Kidney capillary endothelial cell (primary cell): ENCODE measurements at places on chromosomes 1 and 21.

DNA sequence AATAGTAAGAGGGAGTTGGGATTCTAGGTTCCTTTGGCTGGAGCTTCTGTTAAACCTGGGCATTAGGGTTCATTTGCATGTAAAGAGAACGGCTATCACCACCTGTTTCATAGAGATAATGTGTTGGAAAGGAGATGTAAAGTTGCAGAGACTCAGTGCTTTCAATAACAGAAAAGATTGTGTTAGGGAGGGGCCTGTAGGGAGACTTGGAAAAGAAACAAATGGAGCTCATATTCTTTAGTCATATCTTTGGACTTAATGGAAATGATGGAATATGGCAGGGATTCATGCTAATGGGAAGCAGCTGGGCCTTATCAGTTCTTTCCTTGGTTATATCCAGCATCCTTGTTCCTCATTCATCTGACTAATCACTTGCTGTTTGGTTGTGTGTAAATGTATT, 144.9 kb downstream of the CD247 start:
- DNase-seq = no peak

DNA sequence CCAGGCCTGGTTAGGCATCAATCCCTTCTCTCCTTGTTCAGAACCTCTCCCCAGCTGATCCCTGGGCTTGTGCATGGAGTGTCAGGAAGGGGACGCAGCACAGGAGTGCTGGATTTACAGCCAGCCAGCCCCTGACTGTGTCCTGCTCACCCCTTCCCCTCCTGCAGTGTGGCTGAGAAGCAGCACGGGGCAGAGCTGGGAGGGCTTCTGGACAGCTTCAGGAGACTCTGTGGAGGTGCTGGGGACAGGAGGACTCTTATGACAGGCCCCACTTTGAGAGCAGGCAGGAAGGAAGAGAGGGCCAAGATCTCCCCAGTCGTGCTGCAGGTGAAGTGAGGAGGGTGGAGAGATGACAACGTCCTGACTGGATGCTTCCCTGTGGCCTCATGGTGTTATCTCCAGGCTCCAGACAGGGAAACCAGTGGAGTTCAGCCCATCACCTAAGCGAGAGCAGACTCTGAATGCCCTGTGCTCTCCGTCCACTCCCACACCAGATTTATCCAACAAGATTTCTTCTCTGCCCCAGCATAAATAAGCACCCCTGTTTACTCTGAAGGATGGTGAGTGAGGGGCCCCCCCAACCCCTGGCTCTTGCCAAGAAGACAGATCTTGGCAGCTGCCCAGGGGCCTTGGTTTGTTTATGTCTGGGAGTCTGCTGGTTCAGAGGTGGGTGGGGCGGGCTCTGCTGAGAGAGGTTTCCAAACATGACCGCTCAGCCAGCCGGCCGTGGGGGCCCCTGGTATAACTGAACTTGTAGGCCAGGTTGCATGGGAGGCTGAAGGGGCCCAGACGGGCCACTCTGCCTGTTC, 21.3 kb downstream of the TMCC2 start:
- no peak for DNase-seq

DNA sequence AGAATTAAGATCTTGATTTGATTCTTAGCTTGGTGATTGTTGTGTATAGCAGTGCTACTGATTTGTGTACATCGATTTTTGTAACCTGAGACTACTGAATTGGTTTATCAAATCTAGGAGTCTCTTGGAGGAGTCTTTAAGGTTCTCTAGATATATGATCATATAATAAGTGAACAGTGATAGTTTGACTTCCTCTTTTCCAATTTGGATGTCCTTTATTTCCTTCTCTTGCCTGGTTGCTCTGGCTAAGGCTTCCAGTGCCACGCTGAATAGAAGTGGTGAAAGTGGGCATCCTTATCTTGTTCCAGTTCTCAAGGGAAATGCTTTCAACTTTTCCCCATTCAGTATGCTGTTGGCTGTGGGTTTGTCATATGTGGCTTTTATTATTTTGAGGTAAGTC, 61.5 kb upstream of the LYST start:
- no peak for DNase-seq

DNA sequence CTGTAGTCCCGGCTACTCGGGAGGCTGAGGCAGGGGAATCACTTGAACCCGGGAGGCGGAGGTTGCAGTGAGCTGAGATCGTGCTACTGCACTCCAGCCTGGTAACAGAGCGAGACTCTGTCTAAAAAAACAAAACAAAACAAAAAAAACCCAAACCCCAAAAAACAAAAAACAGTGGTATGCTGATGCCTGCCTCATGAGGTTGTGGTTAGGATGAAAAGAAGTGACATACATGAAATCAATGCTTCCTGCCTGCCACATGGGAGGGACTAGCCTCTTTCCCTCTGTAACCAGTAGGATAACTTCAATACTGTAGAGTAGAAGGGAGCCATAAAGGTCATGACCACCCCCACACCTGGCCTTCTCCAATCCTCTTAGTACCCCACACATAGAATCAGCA, 55.2 kb downstream of the TENT5C start:
- no peak for DNase-seq

DNA sequence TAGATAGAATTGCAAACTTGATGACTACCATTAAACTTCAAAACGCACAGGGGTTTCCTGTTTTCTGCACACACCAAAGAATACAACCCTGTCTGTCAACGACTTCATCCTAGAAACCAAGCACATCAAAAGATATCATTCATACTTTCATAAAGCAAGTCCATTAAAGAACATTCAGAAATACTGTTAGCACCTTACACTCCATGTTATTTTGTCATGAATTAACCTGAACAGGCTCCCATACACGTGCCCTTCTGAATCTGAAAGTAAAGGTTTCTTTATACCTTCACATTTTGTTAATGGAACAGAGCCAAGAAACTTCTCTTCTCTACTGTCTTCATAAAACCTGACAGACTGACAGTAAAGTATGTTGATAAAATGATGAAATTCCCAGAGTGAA, 46.1 kb downstream of the PUM1 start:
- no peak for DNase-seq

GRCh38 chr1:198713081-198713480, 74.2 kb downstream of the PTPRC start:
- DNase-seq = peak; percentile 11

DNA sequence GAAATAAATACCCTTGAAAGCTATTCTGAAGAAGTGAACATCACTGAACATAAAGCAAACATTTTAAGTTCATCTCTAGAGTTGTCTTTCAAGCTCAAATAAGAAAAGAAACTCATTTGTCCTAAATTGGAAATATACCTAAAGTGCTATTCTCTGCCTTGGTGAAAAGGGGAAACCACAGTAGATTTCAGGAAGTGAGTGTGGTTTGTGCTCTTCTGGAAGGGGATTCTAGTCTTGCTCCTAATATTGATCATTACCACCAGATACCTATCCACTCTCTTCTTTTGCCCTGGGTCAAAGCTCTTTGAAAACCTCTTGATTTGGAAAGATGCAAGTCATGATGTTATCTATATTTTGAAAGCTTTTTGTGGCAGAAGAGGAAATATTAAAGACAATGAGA, 798.1 kb downstream of the ADGRL2 start:
- DNase-seq = no peak

DNA sequence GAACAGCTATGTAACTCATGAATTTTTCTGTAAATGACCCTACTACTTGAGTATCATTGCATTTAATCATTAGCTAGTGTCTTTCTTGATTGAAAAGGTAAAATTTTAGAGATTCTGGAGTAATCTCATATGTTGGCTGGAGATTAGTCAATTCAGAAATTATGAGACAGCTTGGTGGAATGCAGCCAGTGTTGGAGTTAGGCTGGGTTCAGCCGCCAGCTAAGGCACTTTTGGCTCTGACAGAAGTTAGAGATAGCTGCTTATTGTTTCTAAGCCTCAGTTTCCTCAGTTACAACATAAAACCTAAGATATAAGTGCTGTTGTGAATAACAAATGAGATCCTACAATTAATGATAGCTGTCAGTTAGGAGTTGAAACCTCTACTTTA, 49.4 kb downstream of the TBCE start:
- DNase-seq = no peak
